ENCODE measurements at places on chromosomes 12 and 14.

GRCh38 chr14:67908052-67908754 lies 88.6 kb downstream of the RAD51B start:
- DNase-seq = peak; percentile 65

DNA sequence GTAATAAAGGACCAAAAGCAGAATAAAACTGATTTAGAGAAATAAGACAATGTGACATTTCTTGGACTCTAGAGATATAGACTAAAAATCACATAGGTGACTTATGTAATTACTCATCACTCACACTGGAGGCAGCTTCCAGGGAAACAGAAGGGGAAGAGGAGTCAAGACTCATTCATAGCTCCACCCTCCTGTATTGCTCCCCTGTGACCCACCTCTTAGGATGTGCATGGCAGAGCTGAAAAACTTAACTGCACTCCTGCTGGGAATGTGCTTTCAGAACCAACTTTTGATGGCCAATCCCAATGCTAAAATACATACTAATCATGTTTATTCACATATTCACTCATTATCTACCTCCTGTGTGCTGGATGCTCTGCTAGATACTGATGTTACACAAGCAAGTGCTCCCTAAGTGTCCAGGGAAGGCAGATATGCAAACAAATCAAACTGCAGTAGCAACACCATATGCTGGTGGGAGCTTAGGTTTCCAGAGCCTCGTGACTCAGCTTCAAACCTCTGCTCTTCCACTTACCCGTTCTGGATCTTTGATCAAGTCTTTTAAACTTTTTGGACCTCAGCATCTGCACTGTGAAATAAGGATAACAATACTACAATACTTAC lies 316.1 kb downstream of the GALC start:
- DNase-seq = no peak

GRCh38 chr14:89067293-89067972 lies 243.0 kb downstream of the TTC8 start:
- no peak for DNase-seq

- no peak for DNase-seq
Observed at GRCh38 chr12:26370098-26370497, 174.7 kb downstream of the SSPN start.

- no peak for DNase-seq
Observed at GRCh38 chr14:61551384-61551783, 143.9 kb upstream of the HIF1A start.

- no peak for DNase-seq
Observed at GRCh38 chr14:35043046-35043445, 3.0 kb upstream of the FAM177A1 start.

DNA sequence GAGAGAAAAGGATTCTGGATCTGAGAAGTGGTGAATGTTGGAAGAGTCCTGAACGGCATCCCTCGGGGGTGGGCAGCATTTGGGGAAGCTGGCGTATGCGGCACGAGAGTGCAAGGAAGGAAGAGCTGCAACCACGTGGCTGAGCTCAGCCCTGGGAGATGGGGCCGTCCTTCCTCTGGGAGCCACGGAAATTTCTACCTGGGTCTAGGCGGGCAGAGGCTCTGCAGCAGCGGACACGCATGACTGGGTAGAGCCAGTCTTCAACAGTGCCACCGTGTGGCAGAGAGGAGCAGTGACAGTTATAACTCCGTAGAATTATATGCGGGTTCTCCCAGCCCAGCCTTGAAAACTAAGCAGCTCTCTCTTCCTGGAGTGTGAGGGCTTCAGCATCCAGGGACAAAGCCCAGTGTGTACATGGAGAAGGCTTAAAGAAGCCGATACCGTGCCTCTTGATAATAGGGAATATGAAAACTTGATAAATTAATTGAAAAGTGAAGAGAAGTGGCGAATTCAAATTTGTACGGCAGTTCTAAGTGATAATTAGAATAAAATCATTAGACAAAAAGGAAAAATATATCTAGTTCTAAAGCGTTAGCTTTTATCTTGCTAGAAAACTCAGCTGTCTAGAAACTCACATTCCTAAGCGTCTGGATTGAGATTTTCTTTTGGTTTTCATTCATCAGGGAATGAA lies 82.9 kb upstream of the STXBP6 start:
- DNase-seq = peak; percentile 81

DNA sequence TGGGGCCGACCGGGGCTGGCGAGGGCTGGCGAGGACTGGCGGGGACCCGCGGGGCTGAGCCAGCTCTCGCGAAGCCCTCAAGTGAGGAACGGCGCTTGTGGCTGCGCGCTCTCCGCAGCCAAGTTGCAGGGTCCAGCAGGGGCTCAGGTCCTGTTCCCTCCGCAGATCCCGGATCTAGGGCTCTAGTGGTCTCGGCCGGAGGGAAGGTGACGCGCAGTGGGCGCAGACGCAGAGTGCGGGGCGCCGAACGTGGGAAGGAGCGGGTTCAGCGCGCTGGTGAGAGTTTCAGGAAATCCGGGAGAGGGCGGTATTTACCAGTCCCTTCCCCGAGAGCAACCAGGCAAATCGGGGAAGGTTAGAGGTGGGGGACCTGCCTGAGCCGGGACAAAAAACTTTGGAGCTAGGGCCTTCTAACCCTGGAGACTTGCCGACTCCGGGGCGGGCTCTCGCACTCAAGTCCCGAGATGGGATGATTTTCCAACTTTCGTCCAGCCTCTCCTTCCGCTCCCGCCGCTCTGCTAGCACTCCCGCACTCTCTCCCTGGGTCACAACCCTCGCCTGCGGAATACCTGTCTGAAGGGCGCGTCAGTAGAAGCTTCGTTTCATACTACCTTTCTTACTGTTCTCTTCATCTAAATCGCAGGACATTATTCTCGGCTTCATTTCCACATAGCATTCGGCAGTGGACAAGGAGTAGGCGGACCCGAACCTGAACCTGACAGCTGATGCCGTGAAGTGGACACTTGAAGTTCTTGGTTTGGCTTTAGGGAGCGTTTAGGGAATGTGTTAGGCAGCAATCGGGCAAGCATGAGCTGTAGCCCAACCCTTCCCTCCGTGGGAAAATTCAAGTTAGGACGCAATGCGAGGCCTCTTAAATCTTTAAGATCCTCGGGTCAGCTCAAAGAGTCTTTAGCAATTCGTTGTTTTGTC lies 13.6 kb upstream of the PAX9 start:
- peak; percentile 61 for DNase-seq

DNA sequence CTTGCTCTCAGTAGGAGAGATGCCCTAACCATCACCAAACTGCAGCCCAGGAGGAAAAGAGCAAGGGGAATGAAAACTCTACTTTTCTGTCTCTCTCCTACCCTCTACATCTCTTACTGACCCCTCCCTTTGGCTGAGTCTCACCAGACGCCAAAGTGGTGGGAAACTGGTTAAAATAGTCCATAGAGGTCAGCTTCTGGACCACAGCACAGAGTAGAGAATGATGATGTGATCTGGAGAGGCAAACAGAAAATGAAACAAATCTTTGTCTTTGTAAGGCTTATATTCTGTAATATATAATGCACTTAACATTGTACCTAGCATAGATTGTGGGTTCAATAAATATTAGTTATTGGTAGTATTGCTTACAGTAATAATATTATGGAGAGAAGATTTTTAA lies 81.0 kb upstream of the GARIN2 start:
- no peak for DNase-seq

DNA sequence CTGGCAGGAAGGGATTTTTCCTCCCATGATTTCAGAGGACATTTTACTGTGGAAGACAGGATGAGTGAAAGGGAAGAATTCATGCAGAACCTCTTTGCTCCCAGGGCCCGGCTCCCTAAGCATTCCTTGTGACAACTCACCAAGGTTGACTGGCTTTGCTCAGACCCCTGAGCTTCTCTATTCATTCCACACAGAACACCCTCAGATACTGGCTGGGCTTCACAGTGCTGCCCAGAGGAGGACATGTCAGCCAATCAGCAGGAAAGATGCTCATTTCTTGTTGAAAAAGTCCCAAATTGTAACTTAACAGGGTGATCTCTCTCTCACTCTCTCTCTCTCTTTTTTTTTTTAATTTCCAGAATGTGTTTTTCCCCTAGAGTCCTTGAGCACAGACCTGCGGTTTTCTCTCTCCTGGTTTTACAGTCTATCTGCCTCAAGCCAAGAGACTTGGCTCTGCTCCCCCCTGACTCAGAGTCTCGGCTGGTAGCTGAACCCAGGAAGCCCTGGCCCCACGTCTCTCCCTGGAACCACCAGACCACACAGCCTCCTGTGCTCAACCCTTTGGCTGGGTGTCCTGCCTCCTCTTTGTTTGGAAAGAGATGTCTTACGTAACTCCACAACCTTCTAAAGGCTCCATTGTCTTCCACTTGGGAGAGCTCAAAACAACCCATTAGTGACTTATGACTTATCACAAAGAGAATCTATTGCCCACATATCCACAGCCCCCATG lies 43.9 kb downstream of the SSPN start:
- DNase-seq = peak; percentile 50

GRCh38 chr14:96130854-96131253 lies 73.8 kb upstream of the BDKRB2 start:
- no peak for DNase-seq

DNA sequence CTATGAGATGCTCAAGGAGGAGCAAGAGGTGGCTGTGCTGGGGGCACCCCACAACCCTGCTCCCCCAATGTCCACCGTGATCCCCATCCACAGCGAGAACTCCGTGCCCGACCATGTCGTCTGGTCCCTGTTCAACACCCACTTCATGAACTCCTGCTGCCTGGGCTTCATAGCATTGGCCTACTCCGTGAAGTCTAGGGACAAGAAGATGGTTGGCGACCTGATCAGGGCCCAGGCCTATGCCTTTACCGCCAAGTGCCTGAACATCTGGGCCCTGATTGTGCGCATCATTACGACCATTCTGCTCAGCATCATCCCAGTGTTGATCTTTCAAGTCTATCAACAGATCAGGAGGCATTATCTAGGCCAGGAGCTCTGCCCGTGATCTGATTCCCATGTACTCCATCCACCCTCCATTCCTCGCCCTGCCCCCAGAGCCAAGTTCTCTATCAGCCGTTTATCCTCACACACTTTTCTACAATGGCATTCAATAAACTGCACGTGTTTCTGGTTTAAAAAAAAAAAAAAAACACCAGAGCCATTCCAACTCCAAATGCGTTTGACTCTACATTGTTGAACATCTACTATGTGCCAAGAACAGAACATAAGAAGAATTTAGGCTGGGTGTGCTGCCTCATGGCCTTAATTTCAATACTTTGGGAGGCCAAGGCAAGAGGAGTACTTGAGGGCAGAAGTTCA lies 17.5 kb downstream of the ATXN2 start:
- no peak for DNase-seq
